Right cardiac atrium (tissue), 5 donors: ENCODE measurements at places on chromosomes 7 and 10. TPM values are rescaled to one million over a fixed set of nuclear protein-coding genes. Genes with fewer than 3 reads are reported as not detected.

The WIPF3 gene
- polyA plus RNA-seq, result 2.8 TPM

The FBXW4 gene
- polyA plus RNA-seq, result 81.8 TPM

The STOX1 gene
- 0.25 TPM for polyA plus RNA-seq

The INSYN2A gene
- polyA plus RNA-seq, result 0.02 TPM

The THAP5 gene
- 10.0 TPM for polyA plus RNA-seq

The VOPP1 gene
- polyA plus RNA-seq, result 12.7 TPM

The COL1A2 gene
- 115 TPM for polyA plus RNA-seq

The DNAJC30 gene
- polyA plus RNA-seq, result 20.1 TPM
